Activated CD4-positive, alpha-beta T cell treated with anti-CD3 and anti-CD28 coated beads for 4 hours (primary cell): ENCODE measurements at places on chromosomes 7 and 10.
A peak's percentile ranks its signal among the peaks of the same experiment; 100 is the strongest.

DNA sequence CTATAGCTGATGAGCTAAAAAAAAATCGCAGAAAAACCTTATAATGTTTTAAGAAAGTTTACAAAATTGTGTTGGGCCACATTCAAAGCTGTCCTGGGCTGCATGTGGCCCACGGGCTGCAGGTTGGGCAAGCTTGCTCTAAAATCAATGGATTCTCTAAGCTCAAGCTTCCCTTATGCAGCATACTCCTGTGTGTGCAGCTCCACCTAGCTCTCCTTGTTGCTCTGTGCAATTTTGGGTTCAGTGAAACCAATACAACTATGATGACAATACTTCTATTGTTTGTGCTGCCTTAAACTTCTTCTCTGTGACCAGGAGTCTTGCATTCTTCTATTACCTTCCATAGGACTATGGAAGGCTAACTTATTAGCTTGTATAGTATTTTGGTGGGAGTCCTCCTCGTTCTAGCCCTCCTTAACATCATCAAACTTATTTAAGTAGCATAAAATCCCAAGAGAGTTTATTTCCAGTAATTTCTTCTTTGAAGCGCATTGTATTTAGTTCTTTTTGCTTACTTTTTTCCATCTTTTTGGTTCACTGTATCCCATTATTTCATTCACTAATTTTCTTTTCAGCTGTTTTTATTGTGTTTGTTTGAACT lies 170.9 kb upstream of the SMIM30 start:
- DNase-seq: no peak

DNA sequence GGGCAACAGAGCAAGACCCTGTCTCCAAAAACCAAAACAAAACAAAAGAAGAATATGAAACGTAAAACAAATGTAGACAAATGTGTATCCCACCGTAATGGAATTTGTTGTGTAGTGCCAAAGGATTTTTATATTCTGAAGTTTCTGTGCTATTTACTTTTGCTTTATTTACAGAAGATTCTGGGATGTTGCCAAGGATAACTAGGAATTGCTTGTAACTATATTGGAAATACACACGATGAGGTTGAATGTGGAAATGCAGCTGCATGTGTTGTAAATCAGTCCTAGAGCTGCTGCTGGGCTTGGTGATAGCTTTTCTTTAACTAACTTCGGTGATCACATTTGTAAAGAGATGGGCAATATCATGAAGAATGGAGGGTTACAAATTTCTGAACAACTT lies 39.5 kb downstream of the GALNT17 start:
- no peak for DNase-seq

DNA sequence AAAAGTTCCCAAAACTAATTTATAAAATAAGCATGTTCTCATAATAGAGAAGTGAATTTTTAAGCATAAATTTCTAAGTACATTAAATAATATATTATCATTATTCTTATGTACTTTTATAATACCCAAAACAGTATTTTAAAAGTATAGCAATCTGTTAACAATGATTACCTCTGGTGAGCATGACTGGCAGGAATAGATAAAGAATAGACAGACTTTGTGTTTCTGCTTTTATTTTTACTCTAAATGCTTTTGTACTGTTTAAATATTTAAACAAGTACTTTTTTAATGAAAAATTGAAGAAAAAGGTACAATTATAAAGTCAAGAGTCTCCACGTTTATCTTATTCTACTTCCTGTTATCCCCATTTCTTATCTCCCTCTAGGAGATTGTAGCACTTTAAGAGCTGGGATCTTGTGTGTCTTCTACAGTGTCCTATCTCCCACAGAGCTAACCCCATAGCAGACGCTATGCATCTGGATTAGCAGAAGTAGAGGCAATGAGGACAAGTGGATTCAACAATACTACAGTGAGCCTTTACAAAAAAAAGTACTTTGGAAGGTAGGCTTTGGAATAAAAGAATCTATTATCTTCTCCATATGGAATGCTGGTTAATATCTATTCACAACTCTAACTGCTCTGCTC lies 42.9 kb downstream of the IDE start:
- DNase-seq: no peak

DNA sequence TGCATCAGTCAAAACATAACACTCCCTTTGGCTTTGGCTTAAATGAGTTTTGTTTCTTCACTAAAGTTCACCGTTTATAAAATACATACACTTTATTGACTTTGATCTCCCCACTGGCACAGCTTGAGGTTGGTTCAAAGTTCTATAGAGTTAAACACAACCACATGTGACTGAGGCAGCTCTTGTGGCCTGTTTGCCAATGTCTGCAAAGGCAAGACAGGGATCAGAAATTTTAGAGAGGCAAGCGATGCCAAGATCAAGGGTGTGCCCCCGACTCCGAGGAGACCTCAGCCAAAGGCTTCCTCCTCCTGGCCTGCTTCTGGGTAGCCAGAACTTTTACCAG lies 129.8 kb upstream of the JCAD start:
- DNase-seq: no peak

- no peak for DNase-seq
These were observed 930 bp downstream of the GARIN1A start for GRCh38 chr7:128672927-128673517.

GRCh38 chr10:31770307-31770902 lies 158.2 kb downstream of the ARHGAP12 start:
- DNase-seq: peak; percentile 58

DNA sequence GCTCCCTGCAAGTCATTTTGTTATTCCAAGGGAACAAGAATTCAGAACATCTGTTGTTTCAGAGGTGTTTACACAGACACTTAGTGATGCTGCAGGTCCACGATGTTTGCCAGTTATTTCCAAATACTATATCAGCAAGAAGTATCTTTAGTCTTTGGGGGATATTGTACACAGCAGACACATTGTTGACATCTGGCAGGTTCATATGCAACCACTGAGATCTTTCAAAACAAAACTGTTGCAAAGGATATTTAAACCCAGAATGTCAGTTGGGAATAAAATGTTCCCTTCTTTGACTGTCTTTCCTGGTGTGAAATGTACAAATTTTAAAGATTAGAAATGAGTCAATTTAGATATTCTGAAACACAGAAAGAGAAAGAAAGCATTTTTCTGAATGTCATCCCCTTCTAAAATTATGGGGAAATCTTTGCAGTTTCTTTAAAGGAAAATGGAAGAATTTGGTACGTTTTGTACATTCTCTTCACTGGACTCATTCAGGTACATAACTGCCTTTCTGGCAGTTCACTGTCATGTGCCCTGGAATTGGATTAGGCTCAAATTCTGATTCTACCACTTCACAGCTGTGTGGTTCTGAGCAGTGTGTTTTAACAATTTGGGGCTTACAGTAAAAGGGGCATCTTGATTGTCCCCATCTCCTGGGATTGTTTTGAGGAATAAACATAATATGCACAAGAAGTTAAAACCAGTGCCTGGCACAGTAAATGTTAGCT lies 40.3 kb upstream of the CELF2 start:
- DNase-seq: no peak

DNA sequence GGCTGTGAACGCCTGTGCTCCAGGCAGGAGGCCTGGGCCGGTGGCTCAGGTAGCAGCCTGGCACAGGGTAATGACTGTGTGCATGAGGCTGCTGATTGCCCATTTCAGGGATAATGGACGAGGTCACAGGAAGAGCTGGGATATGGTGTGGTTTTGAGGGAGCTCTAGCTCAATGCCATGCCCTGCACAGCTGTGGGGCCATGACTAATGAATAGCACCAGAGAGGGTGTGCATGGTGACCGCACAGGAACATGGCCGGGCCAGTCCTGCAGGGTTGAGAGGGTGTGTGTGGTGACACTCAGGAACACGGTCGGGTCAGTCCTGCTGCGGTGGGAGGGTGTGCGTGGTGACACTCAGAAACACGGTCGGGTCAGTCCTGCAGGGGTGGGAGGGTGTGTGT lies 21.8 kb downstream of the NKX6-2 start:
- DNase-seq: no peak

- DNase-seq: no peak
These were observed 499.4 kb downstream of the AUTS2 start for GRCh38 chr7:70097645-70098044.

- DNase-seq: no peak
These were observed 2.6 kb upstream of the HPS1 start for GRCh38 chr10:98449287-98449686.

DNA sequence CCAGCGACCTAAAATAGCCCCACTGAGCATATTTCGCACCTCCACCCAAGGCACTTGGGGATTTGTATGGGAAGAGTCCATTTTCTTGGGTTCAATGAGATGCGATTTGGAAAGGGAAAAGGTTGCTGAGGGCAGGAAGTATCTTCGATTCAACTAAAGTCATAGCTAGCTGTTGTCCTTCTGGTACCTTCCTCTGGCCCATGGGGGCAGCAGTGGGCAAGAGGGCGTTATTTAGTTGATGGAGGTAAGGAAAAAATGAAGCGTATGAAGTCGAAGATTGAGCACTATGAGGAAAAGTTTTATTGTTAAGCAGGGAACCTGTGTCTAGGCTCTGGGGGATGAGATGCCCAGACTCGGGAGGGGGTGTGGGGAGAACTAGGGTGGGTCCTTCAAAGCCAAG lies 135.4 kb downstream of the EVX1 start:
- no peak for DNase-seq

GRCh38 chr7:112101201-112101846 lies 104.9 kb downstream of the DOCK4 start:
- no peak for DNase-seq

DNA sequence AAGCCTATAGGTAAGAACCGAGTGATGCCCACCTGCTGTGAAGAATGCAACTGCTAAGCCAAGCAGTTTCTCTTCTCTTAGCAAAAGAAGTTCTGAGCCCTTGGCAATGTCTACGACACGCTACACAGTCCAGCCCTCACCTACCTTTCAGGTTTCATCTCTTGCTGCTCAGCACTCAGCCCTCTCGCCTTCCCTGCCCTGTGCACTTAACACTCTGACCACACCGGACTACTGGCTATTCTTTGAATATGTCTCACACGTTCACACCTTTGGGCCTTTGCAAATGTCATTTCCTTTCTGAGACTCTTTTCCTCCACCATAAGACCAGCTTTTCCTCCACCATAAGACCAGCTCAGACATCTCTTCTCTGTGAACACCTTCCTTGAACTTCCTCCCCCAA lies 67.0 kb upstream of the ITGB1 start:
- no peak for DNase-seq

GRCh38 chr10:127392351-127393235 lies 156.5 kb upstream of the NPS start:
- DNase-seq: no peak

GRCh38 chr7:132703742-132704141 lies 127.5 kb upstream of the PLXNA4 start:
- DNase-seq: no peak

DNA sequence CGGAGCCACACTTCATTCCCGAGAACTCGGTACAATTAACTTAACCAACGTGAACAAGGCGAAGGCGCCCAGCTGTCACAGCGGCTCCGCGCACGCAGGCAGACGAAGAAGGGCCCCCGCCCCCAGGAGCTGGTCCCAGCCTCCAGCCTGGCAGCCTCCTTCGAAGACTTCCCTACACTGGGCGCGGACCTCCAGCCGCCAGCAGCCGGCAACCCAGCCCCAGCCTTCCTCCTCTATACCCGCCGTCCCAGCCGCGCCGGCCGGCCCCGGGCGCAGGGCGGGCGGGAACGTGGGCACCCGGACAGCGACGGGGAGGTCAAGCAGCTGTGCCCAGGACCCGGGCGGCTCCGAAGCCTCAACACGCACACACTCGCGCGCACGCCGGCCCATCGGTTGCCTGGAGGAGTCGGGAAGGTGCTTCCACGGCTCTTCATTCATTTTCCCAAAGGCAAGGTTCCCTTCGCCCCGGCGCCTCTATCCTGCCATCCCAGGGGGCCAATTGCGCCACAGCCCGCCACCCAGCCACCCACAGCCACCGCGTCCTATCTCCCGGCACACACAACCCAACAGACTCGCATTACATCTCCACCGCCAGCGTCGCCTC lies 1.6 kb downstream of the CHST15 start:
- no peak for DNase-seq

DNA sequence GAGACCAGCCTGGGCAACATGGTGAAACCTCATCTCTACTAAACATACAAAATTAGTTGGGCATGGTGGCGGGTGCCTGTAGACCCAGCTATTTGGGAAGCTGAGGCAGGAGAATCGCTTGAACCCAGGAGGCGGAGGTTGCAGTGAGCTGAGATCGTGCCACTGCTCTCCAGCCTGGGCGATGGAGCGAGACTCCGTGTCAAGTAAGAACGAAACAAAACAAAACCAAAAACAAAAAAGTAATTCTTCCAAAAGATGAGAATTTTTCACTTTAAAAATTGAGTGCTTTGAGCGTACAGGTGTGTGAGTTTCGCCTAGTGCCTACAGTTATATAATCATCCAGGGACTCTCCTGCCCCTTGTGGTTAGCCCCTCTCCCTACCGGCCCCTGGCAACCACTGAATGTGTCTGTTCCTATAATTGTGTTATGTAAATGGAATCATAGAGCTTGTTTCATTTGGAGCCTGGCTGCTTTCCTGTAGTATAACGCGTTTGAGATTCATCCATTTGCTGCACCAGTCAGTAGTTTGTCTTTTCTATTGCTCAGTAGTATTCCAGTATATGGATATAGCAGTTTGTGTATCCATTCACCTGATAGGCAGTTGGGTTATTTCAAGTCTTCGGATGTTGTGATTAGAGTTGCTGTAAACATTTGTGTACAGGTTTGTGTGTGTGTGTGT lies 80.0 kb downstream of the RBM33 start:
- no peak for DNase-seq

DNA sequence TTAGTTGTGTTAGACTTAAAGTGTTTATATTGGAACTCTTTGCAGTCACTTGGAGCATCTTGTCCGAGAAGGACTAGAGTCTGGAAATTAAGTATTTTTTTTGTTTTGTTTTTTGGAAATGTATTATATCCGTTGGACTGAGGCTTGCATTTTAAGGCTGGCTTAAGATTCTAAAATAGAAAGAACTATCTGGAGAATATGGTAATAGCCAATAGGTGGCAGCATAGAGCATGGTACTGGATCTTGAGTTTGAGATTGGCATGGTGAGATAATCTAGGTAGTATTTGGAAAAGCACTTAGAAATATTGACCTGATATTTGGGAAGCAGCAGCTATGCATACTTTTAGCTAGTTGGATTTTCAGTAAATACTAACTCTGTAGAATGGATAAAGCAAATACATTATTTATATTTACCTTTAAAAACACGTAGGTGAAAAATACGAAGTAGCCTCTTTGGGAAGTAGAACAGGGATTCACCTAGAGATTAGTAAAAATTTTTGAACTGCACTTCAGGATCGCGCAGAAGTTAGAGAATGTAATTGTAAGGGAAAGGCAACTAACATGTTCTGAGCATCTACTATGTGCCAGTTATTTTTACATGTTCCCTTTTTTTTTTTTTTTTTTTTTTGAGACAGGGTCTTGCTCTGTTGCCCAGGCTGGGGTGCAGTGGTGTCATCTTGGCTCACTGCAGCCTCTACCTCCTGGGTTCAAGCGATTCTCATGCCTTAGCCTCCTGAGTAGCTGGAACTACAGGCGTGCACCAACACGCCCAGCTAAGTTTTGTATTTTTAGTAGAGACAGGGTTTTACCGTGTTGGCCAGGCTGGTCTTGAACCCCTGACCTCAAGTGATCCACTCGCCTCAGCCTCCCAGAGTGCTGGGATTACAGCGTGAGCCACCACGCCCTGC lies 78.6 kb downstream of the LCOR start:
- DNase-seq: no peak

- no peak for DNase-seq
These were observed 218.1 kb downstream of the CELF2 start for GRCh38 chr10:11235771-11236170.
